ENCODE measurements at places on chromosomes 4 and X.

GRCh38 chr4:83195269-83195668, 80.7 kb upstream of the PLAC8 start:
- no peak for DNase-seq

DNA sequence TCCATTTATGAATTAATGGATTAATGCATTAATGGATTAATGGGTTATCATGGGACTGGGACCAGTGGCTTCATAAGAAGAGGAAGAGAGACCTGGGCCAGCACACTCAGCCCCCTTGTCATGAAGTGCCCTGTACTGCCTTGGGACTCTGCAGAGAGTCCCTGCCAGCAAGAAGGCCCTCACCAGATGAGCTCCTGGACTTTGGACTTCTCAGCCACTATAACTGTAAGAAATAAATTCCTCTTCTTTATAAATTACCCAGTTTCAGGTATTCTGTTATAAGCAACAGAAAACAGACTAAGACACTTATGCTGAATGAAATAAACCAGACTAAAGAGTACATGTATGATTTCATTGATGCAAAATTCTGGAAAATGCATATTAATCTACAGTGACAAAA, 119.4 kb upstream of the MSX1 start:
- no peak for DNase-seq

GRCh38 chr4:61200916-61201526, 895 bp downstream of the ADGRL3 start:
- no peak for DNase-seq

DNA sequence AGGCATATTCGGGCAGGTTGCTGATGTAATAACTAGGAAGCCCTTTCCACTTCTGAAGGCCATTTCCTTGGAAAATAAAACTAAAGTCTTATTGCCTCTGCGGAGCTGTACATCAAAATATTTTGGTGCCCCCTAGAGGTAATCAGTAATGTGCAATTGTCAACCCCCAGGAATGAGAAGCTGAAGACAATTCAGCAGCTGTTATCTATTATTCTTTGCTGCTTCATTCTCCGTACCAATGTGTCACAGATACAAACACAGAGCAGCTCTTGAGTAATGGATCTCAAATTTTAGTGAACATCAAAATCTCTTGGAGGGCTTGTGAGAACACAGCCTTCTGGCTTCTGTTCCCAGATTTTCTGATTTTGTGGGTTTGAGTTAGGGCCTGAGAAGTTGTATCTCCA, 3.5 kb upstream of the SLIT2 start:
- DNase-seq = peak; percentile 29

GRCh38 chrX:102958794-102959193, 21.7 kb downstream of the RAB40AL start:
- no peak for DNase-seq

GRCh38 chr4:24801136-24801855, 5.9 kb downstream of the SOD3 start:
- DNase-seq = no peak
